CD4-positive, alpha-beta T cell treated with Interleukin-21 for 1 hour (primary cell): ENCODE measurements at places on chromosomes 6 and 20.

- DNase-seq: no peak
These were observed 12.7 kb upstream of the MTRF1L start for GRCh38 chr6:153015094-153015640.

DNA sequence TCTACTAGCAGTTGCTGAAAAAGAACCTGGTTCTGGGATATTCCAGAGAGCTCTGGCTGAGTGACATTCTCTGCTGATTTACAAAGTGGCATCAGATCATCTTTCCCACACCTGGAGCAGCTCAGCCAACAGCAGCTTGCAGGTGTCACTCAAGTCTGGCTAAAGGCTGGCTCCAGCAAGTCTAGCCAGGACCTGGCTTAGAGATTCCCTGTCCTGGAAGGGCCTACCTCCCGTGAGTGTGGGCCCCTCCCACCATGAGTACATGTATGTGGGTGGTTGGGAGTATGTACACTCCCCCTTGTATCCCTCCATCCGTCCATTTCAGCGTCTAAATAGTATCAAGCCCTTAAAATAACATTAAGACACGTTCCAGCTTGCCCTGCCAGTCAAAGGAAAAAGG lies 539.3 kb upstream of the ID4 start:
- DNase-seq: no peak

GRCh38 chr6:1088492-1089001 lies 223.4 kb upstream of the FOXQ1 start:
- no peak for DNase-seq

GRCh38 chr6:93040375-93040774 lies 379.0 kb downstream of the EPHA7 start:
- no peak for DNase-seq

DNA sequence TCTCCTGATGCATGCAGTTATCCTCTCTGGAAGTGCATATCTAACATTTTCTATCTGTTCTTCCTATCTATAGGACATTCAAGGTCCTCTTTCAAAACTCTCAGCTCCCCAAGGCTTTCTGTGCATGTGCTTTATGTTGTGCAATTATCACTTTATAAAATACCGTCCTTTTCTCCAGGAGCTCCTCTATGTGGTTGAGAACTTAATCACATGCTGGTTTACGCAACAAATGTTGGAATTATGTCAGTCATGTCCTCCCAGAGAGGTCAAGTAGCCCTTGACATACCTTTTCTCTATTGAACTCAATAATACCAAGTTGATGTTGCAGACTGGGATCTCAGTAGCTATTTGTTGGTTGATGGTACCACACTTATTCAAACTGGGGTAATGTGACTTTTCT lies 388.4 kb downstream of the BTBD3 start:
- DNase-seq: no peak
